RWPE2 (cell line): ENCODE measurements at places on chromosomes 3 and 15.

DNA sequence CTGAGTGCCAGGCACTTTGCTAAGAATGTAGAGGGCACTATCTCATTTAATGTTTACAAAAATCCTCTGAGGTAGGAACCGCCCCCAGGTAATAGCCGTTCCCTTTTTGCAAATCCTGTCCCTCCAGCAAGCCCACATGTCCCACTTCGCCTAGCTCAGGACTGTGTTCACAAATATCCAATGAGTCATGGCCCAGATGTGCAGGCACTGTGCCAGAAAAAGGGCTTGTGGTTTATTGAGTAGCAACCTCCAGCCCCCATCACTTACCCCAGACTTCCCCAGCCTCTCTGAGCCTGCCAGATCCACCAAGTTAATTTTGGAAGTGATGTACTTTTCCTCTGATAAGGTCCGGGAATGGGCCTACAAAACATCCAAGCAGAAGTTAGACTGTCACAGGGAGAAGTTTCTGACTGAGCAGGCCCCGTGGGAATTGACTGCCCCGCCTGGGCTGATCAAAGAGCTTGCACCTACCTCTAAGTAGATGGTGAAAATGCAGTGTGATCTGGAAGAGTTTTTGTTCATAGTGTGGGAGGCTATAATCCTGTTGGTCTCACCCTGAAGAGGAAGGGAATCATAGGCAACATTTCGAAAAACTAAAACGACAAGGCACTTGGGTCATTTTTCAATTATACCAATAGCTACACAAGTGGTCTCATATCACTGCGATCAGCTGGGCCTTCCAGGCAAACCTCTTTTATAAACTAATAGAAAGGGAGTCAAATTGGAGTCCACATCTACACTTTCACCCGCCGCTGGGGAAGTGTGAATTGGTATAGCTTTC, 15.7 kb downstream of the KIF9 start:
- DNase-seq, result peak; percentile 86

DNA sequence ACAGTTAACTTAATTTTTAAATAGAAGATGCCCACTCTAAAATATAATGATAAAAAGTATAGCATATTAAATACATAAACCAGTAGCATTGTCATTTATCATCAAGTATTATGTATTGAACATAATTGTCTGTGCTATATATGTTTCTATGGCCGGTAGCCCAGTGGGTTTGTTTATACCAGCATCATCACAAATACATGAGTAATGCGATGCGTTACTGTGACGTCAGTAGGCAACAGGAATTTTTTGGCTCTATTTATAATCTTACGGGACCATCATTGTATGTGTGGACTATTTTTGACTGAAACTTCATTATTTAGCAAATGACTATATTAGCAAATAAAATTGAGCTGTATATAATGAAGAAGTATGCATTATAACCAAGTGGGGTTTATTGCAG, 82.1 kb downstream of the FLNB start:
- DNase-seq, result no peak

DNA sequence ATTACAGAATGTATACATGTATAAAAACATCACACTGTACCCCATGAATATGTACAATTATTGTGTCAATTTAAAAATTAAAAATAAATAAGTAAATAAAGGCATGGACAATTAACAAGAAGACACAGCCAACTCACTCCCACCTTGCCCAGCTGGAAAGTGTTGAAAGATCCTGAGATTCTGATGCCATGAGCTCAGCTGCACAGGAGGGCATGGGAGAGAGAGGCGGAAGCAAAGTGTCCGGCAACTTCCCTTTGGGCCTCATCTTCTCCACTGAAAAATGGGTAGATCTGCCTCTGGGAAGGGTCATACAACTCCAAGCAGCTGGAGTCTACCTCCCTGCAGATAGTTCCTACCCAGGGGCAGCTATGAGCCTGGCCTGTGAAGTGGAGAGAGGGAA, 277.3 kb downstream of the UACA start:
- DNase-seq, result no peak

GRCh38 chr3:70061096-70061495, 61.6 kb downstream of the SAMMSON start:
- no peak for DNase-seq

- DNase-seq, result no peak
Observed at GRCh38 chr3:134365766-134366065, 8.5 kb downstream of the AMOTL2 start.

GRCh38 chr3:64340641-64341101, 115.4 kb upstream of the PRICKLE2 start:
- DNase-seq, result no peak

- DNase-seq, result no peak
Observed at GRCh38 chr3:46965151-46965550, 11.4 kb downstream of the CCDC12 start.

DNA sequence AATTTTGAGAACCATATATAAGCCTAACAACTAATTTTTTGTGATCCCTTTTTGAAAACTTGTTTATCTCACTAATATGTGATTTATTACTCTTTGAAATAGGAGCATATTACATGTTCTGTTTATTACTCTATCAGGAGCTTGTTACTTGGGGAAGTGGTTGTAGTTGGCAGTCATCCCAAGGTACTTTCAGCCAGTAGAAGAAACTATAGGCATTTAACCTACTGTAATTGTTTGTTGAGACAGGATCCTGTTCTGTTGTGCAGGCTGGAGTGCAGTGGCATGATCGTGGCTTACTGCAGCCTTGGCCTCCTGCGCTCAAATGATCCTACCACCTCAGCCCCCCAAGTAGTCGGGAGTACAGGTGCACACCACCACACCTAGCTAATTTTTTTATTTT, 195.6 kb downstream of the TCF12 start:
- DNase-seq, result no peak

- DNase-seq, result no peak
Observed at GRCh38 chr3:57389271-57389670, 96.8 kb upstream of the ASB14 start.

- no peak for DNase-seq
Observed at GRCh38 chr3:157042226-157042625, 117.7 kb downstream of the CCNL1 start.
